ENCODE measurements at places on chromosomes 12 and 14.

GRCh38 chr14:79383031-79383430 is 828.3 kb downstream of the DIO2 start:
- no peak for DNase-seq

DNA sequence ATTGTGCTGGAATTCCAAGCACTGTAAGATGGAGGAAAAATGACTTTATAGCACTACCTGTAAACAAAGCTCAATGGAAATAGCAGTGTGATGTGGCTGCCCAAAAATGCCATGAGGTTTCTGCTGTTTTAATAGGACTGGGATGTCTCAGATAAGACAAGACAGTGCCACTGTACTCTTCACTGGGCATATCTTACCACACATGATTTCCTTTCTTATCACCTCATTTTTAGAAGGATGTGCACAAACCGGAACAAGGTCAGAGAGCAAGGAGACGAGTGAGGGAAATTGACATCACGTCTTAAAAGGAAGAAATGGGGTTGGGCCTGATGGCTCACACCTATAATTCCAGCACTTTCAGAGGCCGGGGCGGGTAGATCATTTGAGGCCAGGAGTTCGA is 38.4 kb upstream of the FGD4 start:
- no peak for DNase-seq

GRCh38 chr12:94172031-94172430 is 23.7 kb downstream of the PLXNC1 start:
- no peak for DNase-seq

DNA sequence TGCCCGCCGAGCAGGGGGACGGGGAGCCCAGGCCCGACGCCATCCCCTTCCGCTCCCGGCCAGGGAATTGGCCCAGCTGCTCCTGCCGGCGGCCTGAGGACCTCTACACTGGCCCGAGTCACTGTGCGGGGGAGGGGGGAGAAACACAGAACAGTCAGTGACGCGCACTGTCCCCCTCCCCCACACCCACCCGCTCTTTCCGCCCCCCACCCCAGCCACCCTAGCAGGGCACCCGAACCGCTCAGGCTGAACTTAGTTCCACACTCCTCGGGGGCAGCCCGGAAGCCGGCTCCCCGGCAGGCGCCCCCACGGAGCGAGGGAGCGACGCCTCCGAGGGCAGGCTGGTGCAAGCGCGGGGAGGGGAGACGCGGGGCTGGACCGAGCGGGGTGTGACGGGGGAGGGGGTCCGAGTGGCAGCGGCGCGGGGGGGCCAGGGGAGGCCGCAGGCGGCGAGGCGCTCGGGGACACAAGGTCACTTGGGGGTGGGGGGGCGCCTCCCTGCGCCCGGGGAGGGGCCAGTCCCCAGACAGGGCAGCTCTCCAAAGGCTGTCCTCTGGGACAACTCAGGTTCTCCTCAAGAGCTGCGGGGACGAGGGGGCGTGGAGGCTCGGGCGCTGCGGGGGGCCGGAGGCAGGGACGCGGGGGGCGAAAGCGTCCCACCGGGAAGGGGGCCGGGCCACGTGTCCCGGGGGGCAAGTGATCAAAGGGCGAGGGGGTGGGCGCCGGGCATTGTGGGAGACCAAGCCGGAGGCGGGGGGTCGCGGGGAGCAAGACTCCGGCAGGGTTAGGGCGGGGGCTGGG is 648 bp downstream of the CHD4 start:
- peak; percentile 63 for DNase-seq

- DNase-seq = no peak
These were observed 326.1 kb downstream of the CACNA1C start for GRCh38 chr12:2378835-2379330.

DNA sequence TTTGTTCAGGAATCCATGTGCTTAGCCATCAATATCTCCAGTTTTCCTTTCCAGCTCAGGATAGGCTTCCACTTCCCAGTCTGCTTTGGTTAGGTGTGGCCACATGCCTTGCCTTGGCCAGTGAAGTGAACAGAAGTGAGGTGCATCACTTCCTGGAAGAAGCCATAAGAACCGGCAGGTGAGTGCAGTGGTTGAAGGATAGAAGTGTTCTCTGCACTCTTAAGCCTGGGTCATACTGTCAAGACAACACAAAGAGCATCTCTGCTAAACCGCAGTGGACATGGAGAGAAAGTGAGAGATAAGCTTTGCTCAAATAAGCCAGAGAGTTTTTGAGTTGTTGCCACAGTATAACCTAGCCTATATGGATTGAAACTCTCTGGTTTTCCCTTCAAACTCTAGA is 11.4 kb downstream of the GNG2 start:
- DNase-seq = no peak

DNA sequence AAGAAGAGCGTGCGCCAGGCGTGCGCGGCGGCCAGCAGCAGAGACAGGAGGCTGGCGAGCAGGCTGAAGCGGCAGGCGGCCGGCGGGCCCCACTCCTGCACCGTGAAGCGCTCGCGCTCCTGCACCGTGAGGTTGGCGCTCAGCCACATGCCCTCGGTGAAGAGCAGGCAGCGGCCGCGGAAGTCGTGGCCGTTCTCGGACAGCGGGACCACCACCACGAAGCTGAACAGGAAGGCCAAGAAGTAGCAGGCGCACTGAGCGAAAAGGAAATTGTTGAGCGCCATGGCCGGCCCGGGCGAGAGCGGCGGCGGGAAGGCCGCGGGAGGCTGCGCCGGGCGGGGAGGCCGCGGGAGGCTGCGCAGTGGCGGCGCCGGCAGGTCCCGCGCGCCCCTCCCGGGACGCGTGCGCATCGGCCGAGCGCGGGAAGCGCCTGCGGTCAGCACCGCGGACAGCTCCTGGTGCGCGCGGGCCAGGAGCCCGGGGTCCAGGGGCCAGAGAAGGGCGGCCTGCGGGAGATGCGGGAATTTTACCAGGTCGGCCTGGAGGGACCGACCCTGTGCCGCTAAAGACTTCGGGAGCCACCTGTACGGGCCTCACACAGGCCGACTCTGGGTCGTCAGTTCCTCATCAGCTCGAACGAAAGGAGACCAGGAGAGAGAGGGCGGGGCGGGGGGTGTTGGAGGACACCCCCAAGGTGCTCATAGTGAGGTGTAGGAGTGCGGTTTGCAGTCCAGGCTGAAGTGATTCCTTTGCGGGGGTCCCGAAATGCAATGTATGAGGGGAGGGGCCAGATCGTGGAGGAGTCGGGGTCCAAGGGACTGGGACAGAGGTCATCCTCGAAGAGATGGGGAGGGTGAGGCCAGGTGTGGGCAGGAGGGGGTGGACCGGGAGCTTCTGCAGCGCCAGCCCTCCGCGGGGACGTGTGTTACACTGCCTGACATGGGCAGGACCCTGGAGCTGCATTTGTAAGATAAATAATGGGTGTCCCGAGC is at the start of gene TMEM179:
Gene TMEM179, minus strand, starts transcription at position 315 of the 992 bp plus-strand sequence. Its CDS starts 31 bp downstream, at position 284.
- DNase-seq = no peak

- no peak for DNase-seq
These were observed 24.6 kb upstream of the APOF start for GRCh38 chr12:56387152-56387736.

- DNase-seq = no peak
These were observed 228.4 kb upstream of the NPAS3 start for GRCh38 chr14:32710231-32710671.

GRCh38 chr14:44404036-44404435 is 103.0 kb downstream of the FSCB start:
- no peak for DNase-seq

GRCh38 chr12:94401326-94401725 is 58.3 kb downstream of the CEP83 start:
- no peak for DNase-seq

DNA sequence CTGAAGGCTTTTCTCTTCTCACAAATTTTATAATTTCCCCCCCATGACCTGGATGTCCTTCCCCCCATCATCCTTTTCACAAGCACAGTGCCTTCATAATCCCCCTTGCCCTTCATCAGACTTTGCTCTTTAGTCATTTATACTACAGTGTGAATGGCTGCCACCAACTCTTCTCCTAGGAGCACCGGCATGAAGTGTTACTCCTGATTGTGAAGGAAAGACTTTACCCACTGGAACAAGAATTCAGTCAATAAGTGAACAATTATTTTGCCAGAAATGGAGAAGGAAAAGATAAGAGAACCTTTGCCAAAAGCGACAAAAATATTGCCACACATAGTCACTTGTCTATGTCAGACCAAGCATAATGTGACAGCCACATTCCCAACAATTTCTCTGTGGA is 5.0 kb downstream of the SERPINA9 start:
- DNase-seq = no peak

DNA sequence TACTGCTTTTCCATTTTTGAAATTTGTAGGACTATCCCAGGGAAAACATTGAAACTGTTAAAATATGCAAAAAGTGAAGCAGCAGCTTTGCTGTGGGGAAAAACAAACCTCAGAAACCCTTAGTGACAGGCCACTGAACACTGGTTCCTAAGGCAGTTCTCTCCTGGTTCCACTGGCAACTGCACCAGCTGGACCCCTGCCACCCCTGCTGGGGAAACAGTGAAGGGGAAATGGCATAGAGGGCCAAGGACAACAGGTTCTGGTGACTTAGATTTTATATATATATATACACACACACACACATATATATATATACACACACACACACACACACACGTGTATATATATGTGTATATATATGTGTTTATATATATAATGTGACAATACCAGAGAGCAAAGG is 16.2 kb upstream of the KRT7 start:
- no peak for DNase-seq

DNA sequence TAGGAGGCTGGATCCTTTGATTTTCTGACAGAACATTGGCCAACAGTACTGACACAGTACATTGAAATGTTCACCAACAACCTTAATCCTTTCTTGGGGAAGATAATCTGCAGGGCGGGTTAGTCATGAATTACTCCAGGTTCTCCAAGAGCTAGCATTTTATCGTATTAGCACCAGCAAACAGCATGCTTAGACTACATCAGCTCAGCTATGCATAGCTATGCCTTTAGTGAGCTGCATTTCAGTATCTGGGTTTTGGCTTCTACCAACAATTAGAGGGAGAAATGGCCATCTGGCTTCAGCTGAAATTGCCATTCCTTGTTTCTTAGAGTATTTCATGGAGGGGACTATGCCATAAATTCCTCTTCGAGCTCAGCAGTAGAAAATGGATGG is 33.8 kb downstream of the SAMD4A start:
- no peak for DNase-seq

DNA sequence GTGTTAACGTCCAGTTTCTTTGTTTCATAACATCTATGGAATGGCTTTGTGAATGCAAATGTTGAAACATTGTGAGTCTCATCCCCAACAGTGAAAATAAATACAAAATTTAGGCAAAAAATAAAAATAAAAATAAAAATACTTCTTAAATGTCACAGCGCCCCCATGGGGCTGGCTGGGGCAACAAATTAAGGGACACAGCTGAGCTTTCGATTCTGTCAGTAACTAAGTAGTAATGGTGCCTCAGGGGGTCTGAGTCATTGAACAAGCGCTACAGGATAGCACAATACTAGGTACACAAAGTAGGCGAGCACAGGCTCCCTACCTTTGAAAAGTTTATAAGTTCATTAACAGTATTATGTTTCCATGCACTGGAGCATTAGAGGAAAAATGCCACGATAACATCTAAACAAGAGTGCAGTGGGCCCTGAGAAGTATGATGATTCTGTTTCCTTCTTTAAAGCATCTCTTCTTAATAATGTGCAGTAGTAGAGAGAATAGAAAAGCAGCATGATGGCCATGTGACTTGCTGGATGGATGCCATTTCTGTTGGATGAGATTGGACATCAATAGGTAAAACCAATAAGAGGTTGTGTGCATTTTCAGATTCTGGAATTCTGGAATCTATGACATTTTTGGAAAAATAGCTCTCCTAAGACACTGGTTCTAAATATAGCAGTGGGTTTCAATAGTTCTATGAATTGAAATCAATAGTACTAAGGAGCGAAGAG is 667.2 kb downstream of the DIO2 start:
- DNase-seq = no peak

- no peak for DNase-seq
These were observed 1.6 kb downstream of the TRAFD1 start for GRCh38 chr12:112126911-112127310.

DNA sequence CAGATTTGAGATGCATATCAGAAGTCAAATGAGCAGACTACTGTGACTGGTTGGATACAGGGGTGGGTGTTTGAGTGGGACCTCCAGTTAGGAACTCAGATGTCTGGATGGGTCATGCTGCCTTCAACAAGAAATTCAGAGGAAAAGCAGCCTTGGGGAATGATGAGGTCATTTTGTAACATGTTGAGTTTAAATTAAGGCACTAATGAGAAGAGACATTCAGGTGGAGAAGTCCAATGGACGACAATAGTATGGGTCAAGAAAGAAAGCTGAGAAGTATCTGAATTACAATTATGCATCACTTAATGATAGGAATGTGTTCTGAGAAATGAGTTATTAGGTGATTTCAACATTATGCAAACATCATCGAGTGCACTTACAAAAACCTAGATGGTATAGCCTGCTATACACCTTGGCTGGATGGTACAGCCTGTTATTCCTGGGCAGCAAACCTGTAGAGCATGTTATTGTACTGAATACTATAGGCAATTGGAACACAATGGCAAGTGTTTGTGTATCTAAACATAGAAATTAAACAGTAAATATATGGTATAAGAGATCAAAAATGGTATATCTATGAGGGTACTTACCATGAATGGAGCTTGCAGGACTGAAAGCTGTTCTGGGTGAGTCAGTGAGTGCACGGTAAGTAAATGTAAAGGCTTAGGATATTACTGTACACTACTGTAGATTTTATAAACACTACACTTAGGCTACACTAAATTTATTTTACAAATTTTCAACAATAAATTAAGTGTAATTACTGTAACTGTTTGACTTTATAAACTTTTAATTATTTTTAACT is 414.7 kb downstream of the RAD51B start:
- DNase-seq = no peak

DNA sequence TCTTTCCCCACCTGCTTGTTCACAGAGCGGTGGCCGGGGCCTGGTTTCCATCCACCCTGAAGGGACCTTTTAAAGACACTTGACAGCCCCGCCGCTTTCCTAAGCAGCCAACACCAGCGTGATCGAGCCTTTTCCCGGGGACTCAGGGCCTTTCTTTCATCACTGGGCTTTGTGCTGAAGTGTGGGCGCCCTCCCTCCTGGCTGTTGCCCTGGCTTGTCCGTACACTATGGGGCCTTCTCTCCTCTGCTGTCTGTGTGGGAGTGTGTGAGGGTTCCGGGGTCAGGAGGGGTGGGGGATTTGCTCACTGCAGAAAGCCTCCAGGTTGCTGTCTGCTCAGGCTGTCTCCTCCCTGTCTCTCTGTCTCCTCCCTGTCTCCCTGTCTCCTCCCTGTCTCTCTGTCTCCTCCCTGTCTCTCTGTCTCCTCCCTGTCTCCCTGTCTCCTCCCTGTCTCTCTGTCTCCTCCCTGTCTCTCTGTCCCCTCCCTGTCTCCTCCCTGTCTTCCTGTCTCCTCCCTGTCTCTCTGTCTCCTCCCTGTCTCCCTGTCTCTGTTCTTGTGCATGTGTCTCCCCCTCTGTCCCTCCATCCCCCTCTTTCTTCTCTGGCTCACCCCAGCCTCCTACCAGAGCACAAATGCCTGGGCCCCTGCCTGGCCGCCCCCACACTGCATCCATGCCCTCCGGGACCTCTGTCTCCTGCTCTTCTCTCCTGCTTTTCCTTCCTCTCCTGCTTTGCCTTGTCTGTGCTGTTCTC is 64.7 kb downstream of the CCDC92 start:
- no peak for DNase-seq

GRCh38 chr12:24815114-24815423 is 133.8 kb downstream of the BCAT1 start:
- no peak for DNase-seq

- DNase-seq = no peak
These were observed 127.3 kb downstream of the SLC6A15 start for GRCh38 chr12:84785281-84785680.
